ENCODE measurements at places on chromosomes 2 and 18.

GRCh38 chr2:9388950-9389911 is 34.1 kb downstream of the ITGB1BP1 start:
- DNase-seq: no peak

- no peak for DNase-seq
These were observed 312 bp downstream of the NR4A2 start for GRCh38 chr2:156332284-156332533.

DNA sequence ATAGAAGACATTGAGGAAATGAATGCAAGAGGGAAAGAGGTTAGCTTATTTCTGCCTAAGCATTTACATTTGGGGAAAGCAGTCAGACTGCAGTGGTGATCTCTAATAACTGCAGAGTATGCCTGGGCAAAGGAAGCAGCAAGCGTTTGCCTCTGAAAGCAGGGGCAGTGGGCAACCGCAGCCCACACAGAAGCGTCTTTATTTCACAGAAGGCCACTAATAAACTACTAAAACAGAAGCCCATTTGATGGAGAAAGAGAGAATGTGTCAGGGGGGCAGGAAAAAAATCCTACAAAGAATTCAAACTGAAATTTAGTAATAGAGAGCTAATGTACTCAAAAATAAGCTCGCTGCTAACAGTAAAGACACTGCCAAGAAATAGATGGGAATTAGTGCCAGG is 53.1 kb downstream of the LRRTM4 start:
- DNase-seq: no peak

DNA sequence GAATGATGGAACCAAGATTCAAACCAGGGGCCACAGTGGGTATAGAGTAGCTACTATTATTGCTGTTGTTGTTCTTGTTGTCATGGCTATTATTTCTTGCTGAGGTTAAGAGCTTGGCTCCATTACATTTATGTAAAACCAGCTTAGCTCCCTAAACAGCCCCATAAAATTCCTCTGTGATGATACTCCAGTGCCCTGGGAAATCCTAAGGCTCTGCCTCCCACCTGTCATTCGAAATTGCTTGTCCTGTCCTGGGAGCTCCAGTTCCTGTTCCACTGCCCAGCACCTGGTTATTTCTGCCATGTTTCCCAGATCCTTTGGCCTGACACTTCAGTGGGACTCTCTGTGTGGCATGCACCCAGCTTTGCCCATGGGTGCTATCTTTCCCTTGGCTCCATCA is 27.8 kb upstream of the NCOA1 start:
- no peak for DNase-seq

DNA sequence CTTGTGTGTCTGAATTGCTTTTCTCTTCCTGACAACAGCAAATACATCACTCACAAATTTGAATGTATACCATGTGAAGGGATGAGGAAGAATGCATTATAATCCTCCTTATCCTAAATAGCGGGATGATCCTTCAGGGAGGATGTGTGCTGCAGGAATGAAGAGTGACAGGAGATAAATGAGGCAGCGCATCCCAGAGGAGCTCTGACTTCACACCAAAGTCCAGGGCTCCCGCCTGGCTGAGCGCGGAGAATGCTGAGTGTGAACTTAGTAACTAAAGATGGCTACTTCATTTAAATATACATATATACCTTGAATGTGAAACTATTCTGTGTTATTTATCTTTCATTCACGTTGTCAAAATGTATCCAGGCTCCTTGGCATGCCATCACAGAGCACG is 145.2 kb upstream of the TPO start:
- no peak for DNase-seq

DNA sequence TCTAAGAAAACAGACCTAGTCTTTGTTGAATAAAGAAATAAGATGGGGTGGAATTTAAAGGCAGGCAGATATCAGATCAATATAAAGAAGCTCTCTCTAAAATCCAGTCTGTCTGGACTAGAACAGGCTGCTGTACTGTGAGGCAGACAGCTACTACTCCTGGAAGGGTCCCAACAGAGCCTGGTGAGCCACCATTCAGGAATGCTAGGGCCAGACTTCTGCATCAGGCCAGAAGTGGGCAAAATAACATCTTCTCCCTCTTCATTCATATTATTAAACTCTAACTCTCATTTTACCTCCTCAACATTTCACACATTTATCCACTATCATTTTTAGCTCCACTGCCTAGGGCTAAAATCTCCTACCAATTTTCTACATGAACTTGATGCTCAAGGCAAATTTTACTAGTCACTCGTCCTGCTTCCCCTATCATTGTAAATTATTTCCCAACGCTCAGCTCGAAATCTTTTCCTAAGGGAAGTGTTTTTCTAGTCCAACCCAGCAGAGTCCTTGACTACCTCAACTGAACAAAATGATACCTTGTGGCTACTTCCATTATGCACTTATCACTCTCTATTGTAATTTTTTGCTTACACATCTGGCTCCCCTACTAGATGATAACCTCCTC is 45.2 kb upstream of the GLS start:
- DNase-seq: no peak

GRCh38 chr2:205770577-205770976 is 88.3 kb downstream of the NRP2 start:
- no peak for DNase-seq

All from NCI-H526 (cell line).